ENCODE measurements at places on chromosomes 12 and 14.

- DNase-seq: no peak
Measured at GRCh38 chr14:63431466-63431865, 111.7 kb downstream of the PPP2R5E start.

GRCh38 chr12:92107621-92108131, 38.0 kb downstream of the BTG1 start:
- DNase-seq: no peak

DNA sequence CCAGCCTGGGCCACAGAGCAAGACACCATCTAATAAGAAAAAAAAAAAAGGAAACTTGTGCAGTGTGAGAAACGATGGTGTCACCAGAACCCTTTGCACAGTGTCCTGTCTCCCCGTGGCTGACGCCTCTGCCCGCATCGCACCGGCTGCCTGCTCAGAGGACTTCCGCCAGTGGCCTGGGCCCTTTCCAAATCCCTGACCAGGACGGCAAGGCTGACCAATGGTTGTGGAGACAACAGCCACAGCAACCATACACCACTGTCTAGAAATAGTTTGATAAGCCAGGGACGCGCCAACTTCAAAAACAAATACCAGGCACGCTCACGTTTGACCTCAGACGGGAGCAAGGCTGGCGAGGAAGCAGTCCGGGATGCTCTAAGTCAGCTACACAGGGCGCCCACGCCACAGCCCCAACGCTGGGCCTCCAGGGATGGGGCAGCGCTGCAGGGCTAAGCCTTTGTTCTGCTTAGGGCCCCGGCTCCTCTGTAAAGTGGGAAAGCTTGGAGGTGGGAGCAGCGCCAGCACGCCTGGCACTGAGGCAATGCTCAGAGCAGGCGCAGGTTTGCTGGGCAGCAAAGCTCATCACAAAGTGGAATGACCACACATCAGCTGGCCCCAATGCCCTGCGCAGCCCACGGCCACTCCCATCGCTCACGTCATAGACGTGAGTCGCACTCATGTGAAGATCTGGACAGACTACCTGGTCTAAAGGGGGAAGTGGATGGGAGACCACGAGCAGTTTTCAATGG, 12.5 kb downstream of the PGAM5 start:
- DNase-seq: no peak

DNA sequence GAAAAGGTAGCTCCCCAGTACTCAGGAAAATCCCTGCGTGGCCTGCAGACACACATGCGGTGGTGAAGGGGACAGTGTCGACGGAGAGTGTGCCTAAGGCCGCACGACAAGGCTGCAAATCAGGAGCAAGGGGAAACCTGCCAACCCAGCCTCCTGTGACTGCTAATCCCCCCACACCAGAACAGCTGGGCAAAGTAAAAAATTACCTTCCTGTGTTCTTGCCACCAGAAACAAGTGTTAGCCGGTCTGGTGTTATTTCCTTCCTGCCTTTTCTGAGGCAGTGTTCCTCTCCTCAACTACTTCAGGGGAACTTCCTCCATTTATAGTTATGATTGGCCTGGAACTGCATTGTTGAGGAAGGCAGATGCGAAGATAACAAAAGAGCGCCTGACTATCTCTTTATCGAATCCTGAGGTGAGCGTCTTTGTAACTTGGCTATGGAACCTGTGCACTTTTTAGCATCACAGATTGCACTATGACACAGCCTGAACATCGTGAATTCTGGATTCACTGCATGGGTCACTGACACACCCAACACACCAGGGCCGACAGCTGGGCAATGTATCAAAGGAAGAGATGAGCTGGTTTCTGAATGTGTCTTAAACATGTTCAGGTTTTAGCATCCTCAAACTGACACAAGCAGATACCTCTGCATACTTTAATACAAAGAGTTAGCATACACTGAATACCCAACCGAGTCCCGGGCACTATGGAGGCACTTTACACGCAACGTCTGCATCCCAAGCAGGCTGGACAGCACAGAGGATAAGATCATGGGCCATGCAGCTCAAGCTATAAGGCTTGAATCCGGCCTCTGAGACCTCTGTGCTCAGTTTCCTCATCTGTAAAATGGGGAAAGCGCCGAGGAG, 28.9 kb downstream of the SLC15A4 start:
- DNase-seq: no peak

- no peak for DNase-seq
Measured at GRCh38 chr12:101527682-101528081, 52.5 kb downstream of the SPIC start.

GRCh38 chr14:89294060-89294459, 123.0 kb downstream of the FOXN3 start:
- no peak for DNase-seq

DNA sequence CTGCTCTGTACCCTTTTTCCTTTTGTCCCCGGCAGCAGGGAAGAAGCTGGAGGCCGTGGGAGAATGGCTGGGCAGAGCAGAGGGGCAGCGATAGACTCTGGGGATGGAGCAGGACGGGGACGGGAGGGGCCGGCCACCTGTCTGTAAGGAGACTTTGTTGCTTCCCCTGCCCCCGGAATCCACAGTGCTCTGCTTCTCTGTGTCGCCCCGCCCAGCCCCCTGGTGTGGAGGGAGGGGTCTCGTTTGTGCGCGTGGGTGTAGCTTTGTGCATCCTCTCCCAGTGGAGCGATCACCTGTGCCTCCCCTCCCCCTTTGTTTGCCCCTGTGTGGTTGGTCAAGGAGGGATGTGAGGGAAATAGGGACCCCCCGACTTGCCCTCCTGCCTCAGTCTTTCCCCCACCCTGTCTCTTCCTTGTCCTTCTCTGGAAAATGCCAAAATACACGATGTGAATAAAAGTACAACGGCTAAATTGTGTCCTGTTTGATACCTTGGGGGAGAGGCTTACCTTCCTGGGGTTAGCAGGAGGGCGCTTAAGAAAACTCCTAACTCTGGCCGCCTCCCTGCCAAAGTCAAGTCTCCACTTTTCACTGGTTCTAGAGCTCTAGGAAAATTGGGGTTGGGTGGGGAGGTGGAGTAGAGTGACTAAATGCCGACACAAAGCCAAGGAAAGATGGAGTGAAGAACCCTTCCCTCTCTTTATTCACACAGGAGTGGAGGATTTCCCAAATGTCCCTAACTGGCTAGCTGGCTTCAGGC, 990 bp upstream of the TPI1 start:
- no peak for DNase-seq

DNA sequence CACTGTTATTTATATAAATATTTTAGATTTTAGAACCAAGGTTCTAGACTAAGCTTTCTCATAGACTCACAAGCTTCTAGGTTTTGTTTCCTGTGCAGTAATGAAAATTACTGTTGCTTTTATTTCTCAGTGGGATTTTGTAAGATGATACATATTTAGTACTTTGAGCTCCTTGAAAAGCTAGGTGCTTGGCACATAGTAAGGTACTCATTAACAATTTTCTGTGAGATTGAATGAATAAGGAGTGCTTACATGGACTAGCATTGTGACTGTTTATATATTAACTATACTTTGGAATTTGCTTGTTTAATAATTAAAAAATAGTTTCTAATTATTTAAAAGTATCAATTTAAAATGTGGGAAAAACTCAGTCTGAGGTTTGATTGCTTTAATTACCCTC, 85.7 kb downstream of the MIA2 start:
- no peak for DNase-seq

DNA sequence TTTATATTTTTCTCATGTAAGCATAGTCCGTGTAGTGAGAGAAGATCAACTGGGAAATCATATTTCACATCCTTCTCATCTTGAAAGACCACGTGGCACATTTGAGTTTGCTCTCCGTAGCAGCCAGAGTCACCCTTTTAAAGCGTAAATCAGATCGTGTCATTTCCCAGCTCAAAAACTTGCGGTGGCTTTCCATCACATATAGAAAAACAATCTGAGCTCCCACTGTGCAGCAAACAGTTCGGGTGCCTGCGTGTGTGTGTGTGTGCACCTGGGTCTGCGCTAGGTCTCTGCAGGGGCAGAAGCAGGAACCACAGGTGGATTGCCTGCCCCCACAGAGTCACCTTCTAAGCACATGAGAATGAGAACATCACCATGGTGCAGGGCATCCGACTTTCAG, 338.2 kb downstream of the TRHDE start:
- no peak for DNase-seq

DNA sequence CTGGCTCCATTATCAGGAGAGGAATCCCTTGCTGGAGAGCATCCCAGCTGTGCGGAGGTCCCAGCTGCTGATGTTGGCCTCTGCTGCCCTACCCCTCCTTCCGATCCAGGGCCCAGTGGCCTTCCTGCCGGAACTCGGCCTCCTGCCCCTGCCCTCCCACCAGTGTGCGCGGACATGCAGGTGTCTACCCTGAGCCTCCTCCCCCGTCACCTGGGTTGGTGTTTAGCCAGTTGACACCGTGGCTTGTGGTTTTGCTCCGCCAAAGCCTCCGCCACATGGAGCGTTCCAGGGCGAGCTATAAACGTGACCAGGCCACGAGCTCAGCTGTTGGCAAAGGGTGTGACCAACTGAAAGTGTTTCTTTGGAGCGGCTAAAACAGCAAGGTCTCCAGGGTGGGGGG, 1104.3 kb downstream of the BCL11B start:
- DNase-seq: no peak

- no peak for DNase-seq
Measured at GRCh38 chr14:67319142-67319541, 40.5 kb downstream of the ATP6V1D start.

GRCh38 chr12:68580911-68581310, 29.8 kb upstream of the RAP1B start:
- DNase-seq: no peak

DNA sequence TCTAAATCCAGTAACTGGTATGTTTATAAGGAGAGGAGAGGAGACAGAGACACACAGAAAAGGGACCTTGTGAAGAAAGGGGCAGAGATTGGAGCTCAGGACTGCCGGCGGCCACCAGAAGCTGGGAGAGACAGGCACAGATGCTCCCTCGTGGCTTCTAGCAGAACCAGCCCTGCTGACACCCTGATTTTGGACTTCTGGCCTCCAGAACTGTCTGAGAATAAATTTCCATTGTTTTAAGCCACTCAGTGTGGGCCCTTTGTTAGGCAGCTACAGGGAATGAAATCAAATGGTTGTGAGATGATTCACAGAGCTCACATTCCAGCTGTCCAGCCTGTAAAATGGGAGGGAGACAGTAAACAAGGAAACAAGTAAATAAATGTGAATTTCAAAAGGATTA, 47.6 kb downstream of the TMEM132C start:
- DNase-seq: no peak

DNA sequence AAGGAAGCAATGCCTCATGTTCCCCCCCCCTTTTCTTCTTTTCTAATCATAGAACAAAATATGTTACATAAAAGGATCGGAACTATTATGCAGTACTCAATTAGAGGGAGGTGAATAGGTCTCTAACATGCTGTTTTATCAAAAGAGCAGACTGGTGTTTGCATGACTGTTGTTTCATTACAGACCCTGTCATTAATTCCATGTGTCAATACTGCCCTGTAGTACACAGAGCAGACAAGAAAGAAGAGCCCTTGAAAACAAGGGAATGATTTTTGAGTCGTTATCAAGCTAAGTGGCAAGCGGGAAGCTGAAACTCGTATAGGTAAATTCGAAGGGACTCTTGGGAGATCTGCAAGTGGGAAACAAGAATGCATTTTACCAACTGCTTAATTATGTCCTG, 76.9 kb upstream of the TMEM263 start:
- no peak for DNase-seq

DNA sequence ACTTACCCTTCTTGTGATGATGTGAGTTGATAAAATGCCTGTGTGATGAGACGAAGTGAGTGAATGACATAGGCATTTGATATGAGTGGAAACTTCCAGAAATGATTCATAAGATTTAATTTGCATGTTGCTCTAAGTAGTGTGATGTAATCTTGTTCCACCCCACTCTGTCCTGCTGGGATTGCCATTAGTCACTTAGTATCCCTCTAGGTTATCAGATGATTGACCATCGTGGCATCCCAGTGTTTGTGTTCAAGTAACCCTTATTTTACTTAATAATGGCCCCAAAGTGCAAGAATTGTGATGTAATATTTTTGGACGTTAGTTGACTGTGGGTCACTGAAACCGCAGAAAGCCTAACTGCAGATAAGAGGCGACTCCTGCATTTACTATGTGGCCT, 214.4 kb upstream of the DIO2 start:
- DNase-seq: no peak

- DNase-seq: no peak
Measured at GRCh38 chr14:60356906-60357550, 108.0 kb downstream of the PPM1A start.

DNA sequence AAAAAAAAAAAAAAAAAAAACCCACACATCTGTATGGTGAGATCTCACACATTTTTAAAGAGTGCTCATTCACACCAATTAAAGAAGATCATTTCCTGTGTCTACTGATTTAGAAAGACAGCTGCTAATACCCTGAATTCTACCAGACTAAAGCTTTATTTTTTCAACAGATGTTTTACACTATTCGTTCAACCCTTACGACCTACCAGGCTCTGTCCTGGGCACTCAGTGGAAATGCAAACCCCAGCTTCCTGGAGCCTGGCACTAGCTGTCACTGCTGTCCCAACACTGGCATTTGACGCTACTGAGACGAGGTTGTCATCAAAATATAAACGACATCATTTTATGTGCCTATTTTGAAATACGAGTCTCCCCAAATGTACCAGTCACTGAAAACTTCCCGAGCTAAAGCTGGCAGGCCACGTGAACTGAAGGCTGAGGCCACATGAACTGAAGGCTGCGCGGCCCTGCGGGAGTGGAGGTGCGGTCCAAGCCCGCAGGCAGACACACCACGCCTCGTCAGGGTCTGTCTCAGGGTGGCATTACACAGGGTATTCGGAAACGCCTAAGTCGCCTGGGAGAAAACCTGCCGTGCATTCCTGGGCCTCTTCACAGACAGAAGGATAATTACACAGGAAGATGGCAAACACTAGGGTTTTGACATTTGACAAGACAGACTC, 27.2 kb downstream of the SLC15A4 start:
- DNase-seq: no peak

- DNase-seq: no peak
Measured at GRCh38 chr14:100027771-100028490, 37.3 kb upstream of the EVL start.

- no peak for DNase-seq
Measured at GRCh38 chr12:108282160-108282559, 57.0 kb downstream of the CMKLR1 start.

DNA sequence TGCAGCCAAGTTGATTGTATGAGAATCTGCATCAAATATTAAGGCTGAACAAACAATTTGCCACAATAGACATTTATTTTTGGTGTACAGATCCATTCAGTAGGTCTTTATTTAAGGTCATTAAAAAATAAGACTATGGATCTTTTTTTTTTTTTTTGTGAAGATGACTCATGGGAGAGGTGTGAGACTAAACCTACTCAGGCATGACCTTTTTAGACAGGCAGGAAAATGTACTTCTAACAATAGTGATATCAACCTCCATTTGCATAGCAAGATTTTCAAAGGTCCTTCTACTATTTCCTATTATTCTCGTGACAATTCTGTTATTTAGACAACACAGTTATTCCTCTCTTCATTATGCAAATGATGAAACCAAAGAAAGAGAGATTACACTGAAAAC, 39.9 kb upstream of the PTPRR start:
- DNase-seq: no peak

GRCh38 chr12:21476949-21477348, 24.5 kb downstream of the RECQL start:
- DNase-seq: no peak

Measured in hematopoietic multipotent progenitor cell (in vitro differentiated cells).